Ecto neural progenitor cell (in vitro differentiated cells): ENCODE measurements at places on chromosomes 11 and 22.
A peak's percentile ranks its signal among the peaks of the same experiment; 100 is the strongest.

- no peak for DNase-seq
Observed at GRCh38 chr11:115166820-115167219, 337.4 kb downstream of the CADM1 start.

GRCh38 chr11:131661132-131661531 lies 290.7 kb downstream of the NTM start:
- no peak for DNase-seq

DNA sequence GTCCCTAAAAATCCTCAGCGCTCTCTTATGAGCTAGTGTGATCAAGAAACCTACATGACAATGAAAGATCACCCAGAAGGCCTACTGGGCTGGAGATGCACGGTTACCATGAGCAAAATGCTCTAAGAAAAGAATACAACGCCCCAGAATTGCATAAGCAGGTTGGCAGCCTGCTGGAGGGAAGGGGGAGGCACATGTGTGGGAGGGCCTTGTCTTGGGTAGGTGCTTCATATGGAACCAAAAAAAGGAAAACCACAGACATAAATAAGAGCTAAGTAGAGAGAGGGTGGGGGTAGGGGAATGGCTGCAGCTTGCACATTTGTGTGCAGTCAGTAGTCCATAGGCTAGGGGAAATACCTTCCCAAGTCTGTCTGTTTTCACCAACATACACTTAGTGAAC lies 2.8 kb downstream of the SIAE start:
- no peak for DNase-seq

DNA sequence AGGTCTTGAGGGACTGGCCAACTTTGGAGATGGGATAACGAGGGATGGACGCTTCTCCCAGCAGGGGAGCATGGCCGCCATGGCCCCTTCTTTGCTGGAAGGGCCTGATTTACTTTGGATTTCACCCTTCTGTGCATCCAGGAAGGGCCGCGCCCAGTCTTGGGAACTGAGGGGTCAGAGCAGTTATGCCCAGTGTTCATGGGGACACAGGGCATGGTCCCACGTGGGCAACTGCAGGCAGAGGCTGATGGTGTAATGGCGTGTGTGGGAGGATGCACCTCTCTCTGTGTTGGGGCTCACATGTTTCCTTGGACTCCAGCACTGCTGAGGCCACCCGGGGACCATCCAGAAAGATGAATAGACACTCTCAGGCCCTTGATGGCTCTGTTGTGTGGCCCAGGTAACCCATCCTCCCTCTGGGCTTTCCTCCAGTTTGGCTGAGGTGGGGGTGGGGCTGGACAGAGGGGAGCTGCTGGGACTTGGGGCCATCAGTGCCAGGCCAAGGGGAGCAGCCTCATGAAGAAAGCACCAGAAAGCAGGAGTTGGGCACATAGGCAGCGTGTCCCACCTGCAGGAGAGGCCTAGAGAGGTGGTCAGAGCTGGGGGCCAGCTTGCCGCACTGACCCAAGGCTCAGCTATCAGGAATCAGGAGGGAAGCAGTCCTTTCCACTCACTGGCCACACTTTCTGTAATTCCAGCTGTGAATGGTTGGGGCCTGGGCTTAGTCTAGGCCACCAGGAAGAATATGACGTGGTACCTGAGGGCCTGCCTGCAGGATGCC lies 1033.9 kb downstream of the TBC1D22A start:
- DNase-seq: peak; percentile 32

DNA sequence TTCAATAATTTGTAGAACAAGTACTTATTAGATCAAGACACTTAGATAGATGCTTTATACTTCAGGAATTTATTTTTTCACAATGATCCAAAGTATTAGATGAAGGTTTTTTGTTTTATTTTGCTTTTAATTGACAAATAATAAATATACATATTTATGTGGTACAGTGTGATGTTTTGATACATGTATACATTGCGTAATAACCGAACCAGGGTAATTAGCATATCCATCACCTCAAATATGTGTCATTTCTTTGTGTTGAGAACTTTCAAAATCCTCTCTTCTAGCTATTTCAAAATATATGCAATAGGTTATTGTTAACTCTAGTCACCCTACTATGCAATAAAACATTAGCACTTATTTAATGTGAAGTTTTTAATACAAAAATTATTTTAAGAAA lies 21.4 kb downstream of the TRIM5 start:
- no peak for DNase-seq

- DNase-seq: no peak
Observed at GRCh38 chr22:32897400-32897799, 95.9 kb downstream of the TIMP3 start.

GRCh38 chr22:20117633-20118299 lies 740 bp upstream of the TRMT2A start:
- no peak for DNase-seq

GRCh38 chr11:122572592-122572991 lies 82.9 kb upstream of the UBASH3B start:
- no peak for DNase-seq

DNA sequence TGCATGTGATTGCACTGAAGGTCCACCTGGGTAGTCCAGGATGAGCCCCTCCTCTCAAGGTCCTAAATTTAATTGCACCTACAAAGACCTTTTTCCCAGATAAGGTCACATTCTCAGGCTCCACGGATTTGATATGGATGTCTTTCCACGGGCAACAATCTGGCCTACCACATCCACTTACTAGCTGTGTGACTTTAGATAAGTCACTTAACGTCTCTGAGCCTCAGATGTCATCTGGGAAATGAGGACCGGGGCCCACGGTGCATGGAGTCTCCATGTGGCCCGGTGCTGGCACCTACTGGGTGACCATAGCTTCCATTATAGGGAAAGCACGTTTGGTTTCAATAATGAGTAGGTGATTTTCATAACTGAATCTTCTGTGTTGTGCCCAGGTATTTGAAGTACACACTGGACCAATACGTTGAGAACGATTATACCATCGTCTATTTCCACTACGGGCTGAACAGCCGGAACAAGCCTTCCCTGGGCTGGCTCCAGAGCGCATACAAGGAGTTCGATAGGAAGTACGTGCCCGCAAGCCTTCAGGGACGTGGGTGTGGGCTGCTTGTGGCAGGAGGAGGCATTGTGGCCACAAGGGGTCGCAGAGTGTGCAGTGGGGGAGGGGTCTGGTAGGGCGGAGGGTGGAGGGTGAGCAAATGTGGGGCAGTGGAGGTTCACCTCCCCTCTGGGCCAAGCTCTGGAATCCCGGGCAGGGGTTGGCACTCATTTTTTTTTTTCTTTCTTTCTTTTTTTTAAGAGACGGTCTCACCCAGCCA lies 55.7 kb downstream of the ARHGAP8 start:
- peak; percentile 65 for DNase-seq

DNA sequence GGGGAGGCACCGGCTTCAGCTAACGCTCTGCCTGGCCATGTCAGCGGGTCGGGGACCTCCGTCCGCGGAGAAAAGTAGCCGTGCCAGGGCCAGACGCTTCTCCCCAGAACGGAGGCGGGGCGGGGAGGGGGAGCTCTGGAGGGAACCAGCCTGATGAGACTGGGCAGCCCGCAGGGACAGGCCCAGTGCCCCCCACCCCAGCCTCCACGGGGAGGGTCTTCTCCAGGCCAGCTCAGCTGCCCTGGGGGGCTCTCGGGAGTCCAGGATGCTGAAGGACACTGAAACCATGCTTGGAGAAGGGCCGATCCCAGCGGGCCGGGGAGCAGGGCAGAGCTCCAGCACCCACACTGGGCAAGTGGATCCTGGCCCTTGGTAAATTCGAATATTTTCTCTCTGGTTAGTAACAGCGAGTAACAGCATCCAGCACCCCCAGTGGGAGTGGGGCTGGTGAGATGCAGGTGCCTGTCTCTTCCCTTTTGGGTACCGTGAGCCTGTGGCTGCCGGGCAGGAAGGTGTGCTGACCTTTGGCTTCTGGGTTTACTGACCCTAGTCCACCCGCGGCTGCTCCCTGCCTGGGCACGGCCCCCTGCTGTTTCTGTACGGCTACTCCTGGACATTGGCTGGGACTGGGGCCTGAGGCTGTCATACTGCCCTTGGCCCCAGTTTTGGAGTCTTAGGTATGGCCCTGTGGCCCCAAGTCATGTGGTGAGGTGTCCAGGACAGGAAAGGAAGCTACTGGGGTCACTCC lies 35.8 kb downstream of the GRAMD4 start:
- no peak for DNase-seq

- no peak for DNase-seq
Observed at GRCh38 chr22:31602259-31602952, 59.6 kb downstream of the PISD start.

- no peak for DNase-seq
Observed at GRCh38 chr11:76655501-76656049, 15.0 kb downstream of the LRRC32 start.

DNA sequence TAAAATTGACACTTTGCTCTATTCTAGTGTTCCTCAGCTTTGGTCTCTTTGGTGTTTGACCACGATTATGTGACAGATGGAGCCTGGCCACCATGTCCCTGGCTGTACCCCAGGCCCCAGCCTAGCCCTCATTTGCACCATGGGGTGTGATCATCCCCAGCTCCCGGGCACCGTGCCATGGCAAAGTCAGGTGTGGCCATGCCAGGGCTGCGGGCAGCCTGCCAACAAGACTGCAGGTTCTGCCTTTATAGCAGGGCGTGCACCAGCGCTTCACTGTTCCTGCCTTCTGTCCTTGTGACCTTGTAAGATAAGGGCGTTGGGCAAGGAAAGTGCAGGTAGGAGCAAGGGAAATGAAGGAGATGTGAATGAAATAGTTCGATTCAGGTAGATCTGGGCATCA lies 22.4 kb upstream of the APOBEC3A start:
- no peak for DNase-seq

DNA sequence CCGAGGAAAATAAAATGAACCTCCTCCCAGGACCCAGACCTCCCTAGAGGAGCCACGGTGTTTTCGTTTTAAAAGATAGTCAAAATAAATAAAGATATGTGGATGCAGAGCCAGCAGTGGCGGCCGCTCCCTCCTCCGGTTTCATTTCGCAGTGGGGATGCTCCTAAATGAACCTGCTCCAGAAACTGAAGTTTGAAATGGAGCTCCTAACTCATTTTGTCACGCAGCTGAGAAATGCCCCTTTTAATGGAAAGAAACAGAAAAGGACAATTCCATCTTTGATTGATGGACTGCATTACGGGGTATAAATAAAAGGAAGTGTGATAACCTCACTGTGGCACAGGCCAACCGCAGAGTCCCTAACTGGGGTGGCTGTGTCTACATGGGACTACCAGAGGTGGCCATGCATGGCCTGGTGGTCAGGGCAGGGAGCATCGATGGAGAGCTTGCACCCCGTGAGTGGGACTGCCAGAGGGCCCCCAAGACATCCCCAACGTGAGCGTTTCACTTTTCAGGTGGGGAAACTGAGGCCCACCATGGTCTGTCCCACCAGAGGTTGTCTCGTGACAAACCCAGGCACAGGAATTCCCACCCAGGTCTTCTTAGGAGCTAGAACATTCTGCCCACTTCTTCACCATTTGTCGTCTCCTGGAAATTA lies 426.6 kb downstream of the BRD1 start:
- peak; percentile 18 for DNase-seq

GRCh38 chr11:71996946-71997345 lies 1.8 kb upstream of the IL18BP start:
- DNase-seq: no peak

DNA sequence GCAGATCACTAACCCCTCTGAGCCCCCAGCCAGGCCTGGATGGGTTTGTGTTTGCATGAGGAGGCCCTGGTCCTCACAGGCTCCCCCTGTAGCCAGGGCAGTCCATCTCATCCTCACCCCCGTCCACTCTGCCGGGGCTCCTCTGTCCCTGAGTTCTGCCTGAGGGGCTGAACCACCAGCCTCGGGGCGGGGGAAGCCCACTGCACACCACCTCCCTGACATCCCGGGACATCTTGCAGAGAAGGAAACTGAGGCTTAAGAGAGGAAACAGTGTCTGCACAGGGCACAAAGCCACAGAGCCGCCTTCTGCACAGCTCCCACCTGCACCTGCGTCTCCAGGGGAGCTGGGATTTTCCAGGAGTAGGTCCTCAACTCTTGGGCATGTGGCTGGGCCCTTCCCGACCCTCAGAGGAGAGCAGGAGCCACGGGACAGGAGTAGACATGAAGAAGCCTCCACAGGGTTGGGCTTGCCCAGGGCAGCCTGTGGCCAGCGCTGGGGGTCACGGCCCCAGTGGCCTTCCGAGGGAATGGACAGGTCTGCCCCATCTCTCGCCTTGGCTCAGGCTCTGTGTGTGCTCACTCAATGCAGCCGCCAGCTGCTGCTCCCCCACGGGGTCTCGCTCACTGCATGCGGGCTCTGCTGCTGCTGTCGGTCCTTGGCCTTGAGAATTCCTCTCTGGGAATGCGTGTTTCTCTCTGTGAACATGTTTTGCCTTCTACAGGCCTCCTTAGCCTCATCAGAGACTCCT lies 45.4 kb upstream of the CCDC188 start:
- DNase-seq: no peak

DNA sequence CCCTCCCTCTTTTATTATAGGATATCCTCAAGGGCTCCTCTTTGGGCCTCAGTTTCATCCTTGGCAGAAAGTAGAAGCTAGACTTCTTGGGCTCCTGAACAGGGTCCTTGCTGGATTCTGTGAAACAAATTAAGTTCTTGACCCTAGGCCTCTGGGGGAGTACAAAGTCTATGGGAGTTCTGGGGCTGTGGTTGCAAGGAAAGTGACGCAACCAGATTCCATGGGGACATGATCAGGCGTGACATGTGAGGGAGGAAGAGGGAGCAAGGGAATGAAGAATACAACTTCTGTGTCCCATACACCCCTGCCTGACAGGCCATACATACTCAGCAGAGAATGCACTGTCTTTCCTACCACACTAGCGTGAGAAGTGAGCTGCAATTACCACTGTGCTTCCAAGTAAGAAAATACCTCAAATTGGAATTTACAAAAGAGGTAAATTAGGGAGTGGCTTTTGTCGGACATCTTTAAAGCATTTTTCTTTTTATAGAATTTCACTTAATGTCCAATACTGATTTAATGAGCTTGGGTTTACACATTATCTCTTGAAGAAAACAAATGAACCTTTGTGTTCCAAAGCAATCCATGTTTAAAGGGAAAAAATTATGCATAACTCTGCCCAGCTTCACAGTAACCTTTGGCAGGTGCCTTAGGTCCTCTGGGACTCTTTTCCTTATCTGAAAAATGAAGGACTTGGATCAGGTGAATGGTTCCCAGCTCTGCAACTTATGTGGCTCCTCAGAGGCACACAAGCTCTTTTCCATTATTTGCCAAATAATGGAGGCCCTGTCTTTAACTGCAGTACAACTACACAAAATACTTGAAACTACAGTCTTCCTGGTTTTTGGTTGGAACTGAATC lies 38.9 kb downstream of the LIMK2 start:
- no peak for DNase-seq

DNA sequence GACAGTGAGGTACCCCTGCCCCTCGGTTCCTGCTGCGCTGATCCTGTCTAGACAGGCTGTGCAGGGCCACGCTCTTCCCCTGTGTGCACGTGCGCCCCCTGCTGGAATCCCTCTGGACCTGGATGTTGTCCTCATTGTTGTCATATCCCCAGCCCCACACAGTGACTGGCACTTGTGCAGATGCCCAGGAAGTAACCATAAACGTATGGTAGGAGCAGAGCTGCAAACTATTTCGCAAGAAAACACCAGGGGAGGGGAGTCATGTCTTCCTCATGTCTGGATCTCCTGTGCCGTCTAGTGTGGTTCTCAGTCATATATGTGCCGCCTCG lies 114.7 kb downstream of the CRYBB2 start:
- peak; percentile 83 for DNase-seq
